ENCODE measurements at places on chromosomes 2 and 18.

- DNase-seq, result no peak
- H3K4me1 ChIP-seq, result no peaks in the 10 kb centered on the region
Measured at GRCh38 chr2:137676346-137676745, 287.9 kb upstream of the HNMT start.

DNA sequence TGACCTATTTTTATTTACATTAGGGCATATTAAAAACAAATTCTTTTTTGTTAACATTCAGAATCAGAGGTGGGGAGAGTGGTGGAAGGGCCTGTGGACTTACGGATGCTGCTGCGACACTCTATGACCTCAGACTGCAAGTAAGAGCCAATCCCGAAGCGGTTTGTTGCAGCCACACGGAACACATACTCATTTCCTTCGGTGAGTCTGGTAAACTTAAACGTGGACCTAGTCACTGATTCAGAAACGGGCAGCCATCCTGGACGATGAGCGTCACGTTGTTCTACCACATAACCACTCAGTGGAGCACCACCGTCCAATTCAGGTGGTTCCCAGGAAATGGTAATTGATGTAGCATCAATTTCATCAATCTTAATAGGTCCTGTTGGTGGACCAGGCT, 61.9 kb downstream of the PLEKHA3 start:
- H3K4me1 ChIP-seq, result no peaks in the 10 kb centered on the region
- DNase-seq, result no peak
- no peak overlapping the region for H3K27ac ChIP-seq
- no peak overlapping the region for H3K4me3 ChIP-seq

DNA sequence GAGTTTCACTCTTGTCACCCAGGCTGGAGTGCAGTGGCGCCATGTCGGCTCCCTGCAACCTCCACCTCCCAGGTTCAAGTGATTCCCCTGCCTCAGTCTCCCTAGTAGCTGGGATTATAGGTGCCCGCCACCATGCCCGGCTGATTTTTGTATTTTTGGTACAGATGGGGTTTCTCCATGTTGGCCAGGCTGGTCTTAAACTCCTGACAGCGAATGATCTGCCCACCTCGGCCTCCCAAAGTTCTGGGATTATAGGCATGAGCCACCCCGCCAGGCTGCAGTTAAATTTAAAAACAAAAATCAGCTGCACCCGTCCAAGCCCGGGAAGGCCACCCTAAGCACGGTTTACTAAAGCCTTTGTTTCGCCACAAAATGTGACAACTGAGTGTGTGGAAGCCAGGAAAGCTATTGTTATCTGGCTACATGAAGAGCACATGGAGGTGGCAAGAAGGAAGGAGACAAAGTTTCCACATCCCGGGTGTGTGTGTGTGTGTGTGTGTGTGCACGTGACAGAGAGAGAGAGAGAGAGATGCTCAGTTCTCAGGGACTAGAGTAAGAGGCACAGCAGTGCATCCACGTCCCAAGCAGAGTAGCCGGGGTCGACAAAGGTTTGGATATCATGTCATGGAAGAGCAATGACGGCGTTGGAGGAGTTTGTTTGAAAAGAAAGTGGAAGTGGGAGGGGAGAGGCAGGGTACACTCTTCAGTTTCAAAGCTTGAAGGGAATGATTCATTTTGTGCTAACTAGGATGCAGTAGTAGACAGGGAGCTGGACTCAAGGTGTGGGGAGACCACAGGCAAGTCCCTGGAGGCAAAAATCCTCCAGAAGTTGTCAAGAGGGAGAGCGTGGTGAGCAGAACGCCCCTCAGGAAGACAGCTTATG, 20.1 kb downstream of the INPP5D start:
- no peaks in the 10 kb centered on the region for H3K27me3 ChIP-seq
- H3K4me1 ChIP-seq, result peaks cover 22% of the 10 kb centered on the region

GRCh38 chr18:79579807-79580497, 99.7 kb upstream of the CTDP1 start:
- no peaks in the 10 kb centered on the region for H3K27me3 ChIP-seq
- no peak overlapping the region for H3K27ac ChIP-seq
- H3K4me1 ChIP-seq, result peaks cover 24% of the 10 kb centered on the region
- H3K4me3 ChIP-seq, result no peak overlapping the region
- DNase-seq, result no peak

GRCh38 chr2:11976073-11976472, 229.6 kb downstream of the LPIN1 start:
- H3K27ac ChIP-seq, result no peak overlapping the region
- no peak for DNase-seq
- H3K27me3 ChIP-seq, result no peaks in the 10 kb centered on the region
- no peak overlapping the region for H3K4me3 ChIP-seq
- no peaks in the 10 kb centered on the region for H3K4me1 ChIP-seq
- H3K36me3 ChIP-seq, result no peaks in the 10 kb centered on the region

DNA sequence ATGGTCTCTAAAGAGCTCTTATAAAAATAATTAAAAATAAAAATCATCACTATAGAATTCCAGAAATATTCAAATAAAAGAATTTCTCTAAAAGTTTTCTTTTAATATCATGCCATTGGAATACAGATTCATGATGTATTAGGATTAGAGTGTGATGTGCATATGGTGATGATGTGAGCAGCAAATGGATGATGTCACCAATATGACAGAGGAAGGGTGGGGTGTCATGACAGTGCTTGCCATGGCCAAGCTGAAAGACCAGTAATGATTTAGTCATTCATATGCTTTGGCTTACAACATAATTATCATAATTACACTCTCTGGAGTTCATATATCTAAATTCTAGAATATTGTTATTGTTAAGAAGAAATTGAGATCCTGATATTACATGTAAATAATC, 27.4 kb upstream of the TTC32 start:
- no peak overlapping the region for H3K4me3 ChIP-seq
- DNase-seq, result no peak
- no peaks in the 10 kb centered on the region for H3K27me3 ChIP-seq
- H3K4me1 ChIP-seq, result peaks cover 6% of the 10 kb centered on the region
- peaks cover 78% of the 10 kb centered on the region for H3K36me3 ChIP-seq

DNA sequence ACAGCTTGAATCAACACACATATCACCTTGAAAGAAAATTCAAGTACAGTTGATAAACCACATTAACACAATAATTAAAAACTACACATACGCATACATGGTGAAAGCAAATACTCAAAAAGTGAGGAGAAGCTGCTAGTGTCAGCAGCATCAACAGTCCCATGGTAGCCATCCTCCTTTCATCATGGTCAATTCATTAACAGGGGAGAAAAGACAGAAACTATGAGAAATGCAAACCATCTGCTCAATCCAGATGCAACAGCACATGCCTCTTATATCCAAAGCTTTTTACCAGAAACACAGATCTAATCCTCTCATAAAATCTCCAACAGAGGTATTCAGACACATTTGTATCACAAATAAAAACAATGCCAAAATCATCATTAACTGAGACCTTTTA, 81.9 kb upstream of the CHRNA1 start:
- H3K27me3 ChIP-seq, result no peaks in the 10 kb centered on the region
- no peak overlapping the region for H3K27ac ChIP-seq
- H3K4me1 ChIP-seq, result no peaks in the 10 kb centered on the region
- no peak overlapping the region for H3K4me3 ChIP-seq
- peak; percentile 30 for DNase-seq

DNA sequence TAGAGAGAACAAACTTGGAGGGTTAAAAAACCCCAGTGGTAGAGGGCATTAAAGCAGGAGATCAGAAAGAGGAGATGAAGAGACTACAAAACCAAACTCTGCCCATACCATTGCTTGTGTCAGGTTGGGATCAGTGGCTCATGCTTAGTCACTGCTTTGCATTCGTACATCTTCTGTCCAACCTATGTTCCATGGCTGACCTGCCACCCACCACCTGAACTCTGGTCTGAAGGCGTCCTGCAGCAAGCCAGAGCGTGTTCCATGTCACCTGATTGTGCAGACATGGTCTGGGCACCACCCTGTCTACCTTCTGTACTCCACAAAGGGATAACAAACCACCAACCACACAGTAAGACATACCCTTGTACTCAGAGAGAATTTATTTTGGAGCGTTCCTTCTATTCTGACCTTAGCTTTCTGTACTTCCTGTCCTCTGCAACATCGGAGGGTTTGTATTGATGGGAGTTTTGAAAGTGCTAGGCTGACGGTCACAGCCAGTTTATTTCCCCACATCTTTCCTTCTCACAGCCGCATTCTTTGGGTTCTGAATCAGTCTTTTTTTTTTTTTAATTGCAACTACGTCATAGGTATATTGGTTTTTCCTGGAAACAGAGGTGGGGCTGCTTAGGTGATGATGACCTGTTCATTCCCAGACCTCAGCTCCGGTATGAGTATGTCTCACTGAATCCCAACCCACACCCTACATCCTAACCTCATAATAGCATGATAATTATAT, 88.3 kb downstream of the SOWAHC start:
- H3K4me3 ChIP-seq, result no peak overlapping the region
- H3K27ac ChIP-seq, result peak overlapping the region; percentile 19
- no peaks in the 10 kb centered on the region for H3K27me3 ChIP-seq
- H3K36me3 ChIP-seq, result no peaks in the 10 kb centered on the region
- DNase-seq, result no peak

DNA sequence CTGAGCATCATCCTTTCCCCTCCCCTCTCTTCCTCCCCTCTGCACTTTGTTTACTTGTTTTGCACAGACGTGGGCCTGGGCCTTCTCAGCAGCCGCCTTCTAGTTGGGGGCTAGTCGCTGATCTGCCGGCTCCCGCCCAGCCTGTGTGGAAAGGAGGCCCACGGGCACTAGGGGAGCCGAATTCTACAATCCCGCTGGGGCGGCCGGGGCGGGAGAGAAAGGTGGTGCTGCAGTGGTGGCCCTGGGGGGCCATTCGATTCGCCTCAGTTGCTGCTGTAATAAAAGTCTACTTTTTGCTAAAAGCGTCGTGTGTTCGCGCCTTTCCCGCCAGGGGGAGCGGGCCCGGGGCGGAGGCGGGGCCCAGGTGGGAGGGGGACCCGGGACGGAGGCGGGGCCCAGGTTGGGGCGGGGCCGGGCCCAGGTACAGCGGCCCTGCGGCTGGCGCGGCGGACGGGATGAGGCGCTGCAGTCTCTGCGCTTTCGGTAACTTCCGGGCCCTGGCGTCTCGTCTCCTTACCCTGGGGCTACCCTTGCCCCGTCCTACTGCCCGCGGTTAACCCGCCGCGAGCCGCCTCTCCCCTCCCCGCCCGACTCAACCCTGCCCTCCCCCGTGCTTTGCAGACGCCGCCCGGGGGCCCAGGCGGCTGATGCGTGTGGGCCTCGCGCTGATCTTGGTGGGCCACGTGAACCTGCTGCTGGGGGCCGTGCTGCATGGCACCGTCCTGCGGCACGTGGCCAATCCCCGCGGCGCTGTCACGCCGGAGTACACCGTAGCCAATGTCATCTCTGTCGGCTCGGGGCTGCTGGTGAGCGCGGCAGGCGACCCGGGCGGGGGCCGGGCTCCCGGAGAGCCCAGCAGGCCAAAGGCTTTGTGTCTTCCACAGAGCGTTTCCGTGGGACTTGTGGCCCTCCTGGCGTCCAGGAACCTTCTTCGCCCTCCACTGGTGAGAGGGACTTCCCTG, at the start of gene KRTCAP3:
TSS of gene KRTCAP3 (plus strand) at position 424 of the 962 bp plus-strand sequence. CDS start at position 456, 32 bp downstream.
- peaks cover 16% of the 10 kb centered on the region for H3K4me1 ChIP-seq
- H3K4me3 ChIP-seq, result peak within 1 kb of the TSS; percentile 45
- H3K27ac ChIP-seq, result peak within 1 kb of the TSS; percentile 82
- peaks cover 87% of the 10 kb centered on the region for H3K36me3 ChIP-seq

GRCh38 chr2:173555833-173556232, 201.2 kb downstream of the CDCA7 start:
- no peak for DNase-seq
- no peaks in the 10 kb centered on the region for H3K36me3 ChIP-seq
- H3K27ac ChIP-seq, result no peak overlapping the region
- H3K27me3 ChIP-seq, result no peaks in the 10 kb centered on the region

- H3K27ac ChIP-seq, result no peak overlapping the region
- DNase-seq, result no peak
- H3K36me3 ChIP-seq, result peaks cover 29% of the 10 kb centered on the region
- no peaks in the 10 kb centered on the region for H3K27me3 ChIP-seq
- no peaks in the 10 kb centered on the region for H3K4me1 ChIP-seq
Measured at GRCh38 chr2:227363756-227364155, 15.3 kb downstream of the TM4SF20 start.

GRCh38 chr2:74347742-74348141, 4.5 kb upstream of the SLC4A5 start:
- H3K4me1 ChIP-seq, result no peaks in the 10 kb centered on the region
- no peak for DNase-seq
- H3K4me3 ChIP-seq, result no peak overlapping the region

- no peak for DNase-seq
- no peaks in the 10 kb centered on the region for H3K27me3 ChIP-seq
- peaks cover 14% of the 10 kb centered on the region for H3K4me1 ChIP-seq
Measured at GRCh38 chr2:232587512-232587911, 37.0 kb downstream of the EIF4E2 start.

DNA sequence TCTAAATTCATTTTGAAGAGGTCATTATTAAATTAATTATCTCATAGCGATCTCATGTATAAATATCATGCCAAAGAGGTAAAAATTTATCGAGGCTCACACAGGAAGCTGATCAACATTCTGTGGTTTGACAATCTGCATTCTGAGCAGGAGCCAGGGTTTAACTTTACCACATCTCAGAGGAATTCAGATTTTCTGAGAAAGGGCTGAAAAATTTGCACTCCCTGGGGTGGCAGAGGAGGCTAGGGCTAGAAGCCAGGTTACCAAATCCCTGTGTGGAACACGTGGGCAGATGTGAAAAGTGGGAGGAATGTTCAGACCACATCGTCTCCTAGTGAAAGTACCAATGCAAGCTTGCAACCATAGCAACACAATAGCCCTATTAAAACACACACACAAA, 63.5 kb upstream of the CTLA4 start:
- DNase-seq, result no peak
- H3K4me3 ChIP-seq, result no peak overlapping the region
- no peak overlapping the region for H3K27ac ChIP-seq

DNA sequence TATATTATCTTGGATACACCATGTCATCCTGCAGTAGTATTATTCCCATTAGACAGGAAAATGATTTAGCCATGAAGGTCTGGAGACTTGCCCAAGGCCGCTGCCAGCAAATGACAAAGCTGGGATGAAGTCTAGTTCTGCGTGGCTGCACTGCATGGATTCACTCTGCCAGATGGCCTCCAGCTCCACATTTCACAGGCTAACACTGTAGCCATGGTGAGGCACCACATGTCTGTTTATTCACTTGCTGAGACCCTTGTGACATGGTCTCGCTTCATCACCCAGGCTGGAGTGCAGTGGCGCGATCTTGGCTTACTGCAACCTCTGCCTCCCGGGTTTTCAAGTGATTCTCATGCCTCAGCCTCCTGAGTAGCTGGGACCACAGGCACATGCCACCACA, 31.5 kb upstream of the SCG2 start:
- peak; percentile 18 for DNase-seq
- H3K4me3 ChIP-seq, result no peak overlapping the region
- H3K27ac ChIP-seq, result no peak overlapping the region
- H3K36me3 ChIP-seq, result no peaks in the 10 kb centered on the region
- no peaks in the 10 kb centered on the region for H3K27me3 ChIP-seq

- H3K36me3 ChIP-seq, result no peaks in the 10 kb centered on the region
- H3K4me3 ChIP-seq, result no peak overlapping the region
- H3K27ac ChIP-seq, result no peak overlapping the region
- no peaks in the 10 kb centered on the region for H3K27me3 ChIP-seq
- H3K4me1 ChIP-seq, result no peaks in the 10 kb centered on the region
Measured at GRCh38 chr18:49020621-49021021, 69.9 kb upstream of the SMAD7 start.

All from stomach (tissue), 19 donors.